Right atrium auricular region (tissue), 2 donors: ENCODE measurements at places on chromosomes 3 and 15. TPM values are rescaled to one million over a fixed set of nuclear protein-coding genes. Genes with fewer than 3 reads are reported as not detected.

- H3K27ac ChIP-seq: no peak overlapping the region
- no peaks in the 10 kb centered on the region for H3K4me1 ChIP-seq
- no peaks in the 10 kb centered on the region for H3K27me3 ChIP-seq
Observed at GRCh38 chr3:123587401-123587800, 2.5 kb upstream of the HACD2 start.

The CERS3 gene
- total RNA-seq: not detected

GRCh38 chr3:118525077-118525476 is 509.6 kb downstream of the IGSF11 start:
- no peak overlapping the region for H3K4me3 ChIP-seq
- H3K27ac ChIP-seq: no peak overlapping the region
- no peak for DNase-seq
- H3K4me1 ChIP-seq: no peaks in the 10 kb centered on the region
- H3K36me3 ChIP-seq: no peaks in the 10 kb centered on the region

GRCh38 chr3:159448902-159449301 is 539.7 kb upstream of the IL12A start:
- H3K36me3 ChIP-seq: no peaks in the 10 kb centered on the region
- H3K4me3 ChIP-seq: no peak overlapping the region
- H3K4me1 ChIP-seq: no peaks in the 10 kb centered on the region
- H3K27me3 ChIP-seq: no peaks in the 10 kb centered on the region

DNA sequence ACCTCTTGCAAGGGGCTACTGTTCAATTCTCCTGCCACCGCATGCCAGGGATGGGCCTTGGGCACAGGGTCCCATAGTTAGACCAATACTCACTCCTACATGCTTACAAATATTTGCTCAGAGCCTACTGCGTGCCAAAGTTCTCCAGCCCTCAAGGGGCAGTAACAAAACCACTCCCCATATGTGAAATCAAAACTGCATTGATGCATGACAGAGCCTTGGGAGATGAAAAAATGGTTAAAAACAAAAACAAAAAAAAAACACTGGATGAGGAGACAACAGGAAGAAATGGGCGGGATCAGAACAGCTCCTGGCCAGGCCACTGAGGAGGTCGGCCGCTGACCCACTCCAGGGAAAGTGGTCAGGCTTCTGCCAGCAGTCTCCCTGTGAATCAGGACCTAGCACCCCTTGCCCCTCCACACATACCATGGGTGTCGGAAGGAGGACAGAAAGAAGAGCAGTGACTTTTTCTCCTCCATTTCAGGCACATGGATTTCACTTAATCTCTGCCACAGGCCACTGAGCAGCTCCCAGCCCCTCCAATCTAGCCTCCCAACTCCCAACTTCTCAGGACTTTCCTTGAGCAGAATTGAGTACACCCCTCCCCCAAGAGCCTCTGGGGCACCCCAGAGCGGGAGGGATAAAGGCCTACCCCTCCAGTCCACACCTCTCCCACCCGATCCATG is 2.8 kb downstream of the PLXNB1 start:
- H3K4me3 ChIP-seq: peak overlapping the region; percentile 82
- H3K36me3 ChIP-seq: no peaks in the 10 kb centered on the region
- H3K27ac ChIP-seq: peak overlapping the region; percentile 94
- DNase-seq: no peak
- H3K27me3 ChIP-seq: no peaks in the 10 kb centered on the region

DNA sequence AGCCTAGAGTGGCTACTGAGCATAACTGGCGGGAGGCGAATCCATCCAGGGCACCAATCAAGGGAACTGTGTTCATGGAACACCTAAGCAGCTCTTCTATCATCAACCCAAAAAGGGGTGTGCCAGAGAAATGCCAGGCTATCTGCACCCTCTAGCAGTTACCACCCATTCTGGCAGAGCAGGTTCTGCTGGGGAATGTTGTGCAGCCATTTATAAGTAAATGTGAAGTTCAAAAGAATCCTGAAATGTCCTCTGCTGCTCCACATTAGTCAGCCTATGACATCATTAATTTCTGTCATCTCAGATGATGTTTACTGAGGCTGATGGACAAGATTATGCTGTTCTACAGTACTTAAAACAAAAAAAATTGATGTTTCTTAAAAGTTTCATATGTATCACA is 7.7 kb downstream of the SKIC8 start:
- peaks cover 40% of the 10 kb centered on the region for H3K36me3 ChIP-seq
- no peaks in the 10 kb centered on the region for H3K27me3 ChIP-seq
- no peak overlapping the region for H3K4me3 ChIP-seq
- no peak overlapping the region for H3K27ac ChIP-seq
- no peaks in the 10 kb centered on the region for H3K4me1 ChIP-seq
- DNase-seq: no peak

The SSUH2 gene
- 0.82 TPM for total RNA-seq

- no peaks in the 10 kb centered on the region for H3K4me1 ChIP-seq
- H3K4me3 ChIP-seq: peak overlapping the region; percentile 87
- no peaks in the 10 kb centered on the region for H3K36me3 ChIP-seq
- peak overlapping the region; percentile 82 for H3K27ac ChIP-seq
Observed at GRCh38 chr3:172749230-172749965, 1.1 kb upstream of the ECT2 start.
